PC-3 (cell line): ENCODE measurements at places on chromosomes 6 and 20. TPM values are rescaled to one million over a fixed set of nuclear protein-coding genes. Genes with fewer than 3 reads are reported as not detected.

The TRMT6 gene
- total RNA-seq: 35.4 and 44.0 TPM in 2 replicates

The TP53TG5 gene
- not detected in 2 replicates for total RNA-seq

The BPIFB2 gene
- not detected in 2 replicates for total RNA-seq

The GSTA2 gene
- not detected in 2 replicates for total RNA-seq

The TEAD3 gene
- 9.2 and 15.4 TPM in 2 replicates for total RNA-seq

The CRISP2 gene
- total RNA-seq: not detected in 2 replicates

The DLL1 gene
- total RNA-seq: 0.84 and 1.2 TPM in 2 replicates

The UNC5CL gene
- total RNA-seq: 0.58 and 1.4 TPM in 2 replicates

The HLA-DPB1 gene
- not detected in 2 replicates for total RNA-seq

DNA sequence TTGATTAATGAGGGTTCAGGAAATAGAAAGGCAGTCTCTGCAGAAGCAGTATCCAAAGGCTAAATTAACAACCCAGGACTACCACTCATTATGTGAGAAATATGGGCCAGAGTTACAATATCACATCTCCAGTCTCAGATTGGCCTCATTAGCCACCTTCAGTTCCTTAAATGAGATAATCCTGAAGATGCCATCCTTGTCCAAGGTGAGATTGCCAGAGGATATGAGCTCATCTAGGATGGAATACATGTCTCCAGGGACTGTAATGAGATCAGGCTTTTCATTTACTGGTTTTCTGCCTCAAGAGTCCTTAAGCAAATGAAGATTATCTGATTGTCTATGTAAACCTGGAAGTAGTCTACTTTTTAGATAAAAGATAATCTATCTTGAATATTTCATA, 196.3 kb downstream of the FUT9 start:
- peaks cover 7% of the 10 kb centered on the region for H3K4me1 ChIP-seq
- H3K4me3 ChIP-seq: no peak overlapping the region
- no peak for DNase-seq
- H3K27me3 ChIP-seq: no peaks in the 10 kb centered on the region
- no peaks in the 10 kb centered on the region for H3K36me3 ChIP-seq

GRCh38 chr20:49349694-49350252, 71.9 kb upstream of the ZNFX1 start:
- H3K4me1 ChIP-seq: peaks cover 17% of the 10 kb centered on the region
- no peak for DNase-seq
- no peak overlapping the region for H3K27ac ChIP-seq
- H3K36me3 ChIP-seq: no peaks in the 10 kb centered on the region
- no peaks in the 10 kb centered on the region for H3K27me3 ChIP-seq

- H3K4me3 ChIP-seq: no peak overlapping the region
- H3K4me1 ChIP-seq: no peaks in the 10 kb centered on the region
- no peak for DNase-seq
- no peak overlapping the region for H3K27ac ChIP-seq
- no peaks in the 10 kb centered on the region for H3K36me3 ChIP-seq
- peaks cover 8% of the 10 kb centered on the region for H3K27me3 ChIP-seq
These were observed 50.1 kb upstream of the SLC32A1 start for GRCh38 chr20:38674092-38674764.

DNA sequence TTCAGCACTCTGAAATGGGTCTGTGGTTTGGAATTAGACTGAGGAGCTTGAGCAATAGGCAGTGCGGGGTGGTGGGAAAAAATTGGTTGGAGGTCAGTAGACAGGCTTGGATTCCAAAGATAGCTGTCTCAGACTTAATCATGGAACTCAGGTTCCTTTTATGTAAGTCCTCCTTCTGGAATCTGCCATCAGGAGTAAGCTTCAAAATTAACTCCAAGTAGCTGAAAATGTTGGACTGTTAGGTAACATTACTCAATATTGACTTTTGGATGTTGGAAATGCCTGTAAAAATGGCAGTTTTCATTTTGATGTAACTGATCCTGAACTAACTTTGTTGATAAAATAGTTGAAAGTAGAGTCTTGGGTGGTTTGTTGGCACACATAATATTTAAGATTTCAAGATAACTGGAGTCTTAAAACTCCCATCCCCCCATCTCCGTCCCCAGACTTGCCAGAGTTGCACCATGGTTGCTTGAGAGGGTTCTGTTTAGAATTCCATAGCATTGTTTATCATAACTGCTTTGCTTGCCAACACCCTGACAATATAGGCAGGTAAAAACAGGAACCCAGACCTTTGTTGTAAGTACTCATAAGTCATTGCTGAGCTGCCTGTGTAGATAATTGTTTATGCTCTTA, 83.0 kb downstream of the PHF20 start:
- no peaks in the 10 kb centered on the region for H3K27me3 ChIP-seq
- DNase-seq: no peak
- no peak overlapping the region for H3K27ac ChIP-seq
- H3K4me1 ChIP-seq: no peaks in the 10 kb centered on the region
- H3K4me3 ChIP-seq: no peak overlapping the region

DNA sequence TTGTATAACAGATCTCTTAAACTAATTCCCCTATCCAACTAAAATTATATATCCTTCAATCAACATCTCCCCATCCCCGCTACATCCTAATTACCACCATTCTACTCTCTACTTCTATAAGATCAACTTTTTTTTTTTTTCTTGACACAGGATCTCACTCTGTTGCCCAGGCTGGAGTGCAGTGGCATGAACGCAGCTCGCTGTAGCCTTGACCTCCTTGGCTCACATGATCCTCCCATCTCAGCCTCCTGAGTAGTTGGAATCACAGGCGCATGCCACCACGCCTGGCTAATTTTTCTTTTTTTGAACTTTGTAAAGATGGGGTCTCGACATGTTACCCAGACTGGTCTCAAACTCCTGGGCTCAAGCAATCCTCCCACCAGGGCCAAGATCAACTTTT, 5.0 kb downstream of the DNAAF9 start:
- H3K27me3 ChIP-seq: no peaks in the 10 kb centered on the region
- DNase-seq: no peak
- no peaks in the 10 kb centered on the region for H3K36me3 ChIP-seq
- H3K4me3 ChIP-seq: no peak overlapping the region
- H3K4me1 ChIP-seq: 0 out of 2 replicates have a peak, but pooled peaks cover 13% of the 10 kb centered on the region
- H3K27ac ChIP-seq: no peak overlapping the region

- no peaks in the 10 kb centered on the region for H3K4me1 ChIP-seq
- no peak for DNase-seq
- H3K4me3 ChIP-seq: no peak overlapping the region
- no peaks in the 10 kb centered on the region for H3K36me3 ChIP-seq
- no peaks in the 10 kb centered on the region for H3K27me3 ChIP-seq
These were observed 238.9 kb downstream of the ERMARD start for GRCh38 chr6:169990095-169991030.

- H3K27ac ChIP-seq: no peak overlapping the region
- H3K4me1 ChIP-seq: no peaks in the 10 kb centered on the region
- no peak overlapping the region for H3K4me3 ChIP-seq
- DNase-seq: no peak
- no peaks in the 10 kb centered on the region for H3K27me3 ChIP-seq
These were observed 132.1 kb upstream of the FAM184A start for GRCh38 chr6:119210596-119210995.

DNA sequence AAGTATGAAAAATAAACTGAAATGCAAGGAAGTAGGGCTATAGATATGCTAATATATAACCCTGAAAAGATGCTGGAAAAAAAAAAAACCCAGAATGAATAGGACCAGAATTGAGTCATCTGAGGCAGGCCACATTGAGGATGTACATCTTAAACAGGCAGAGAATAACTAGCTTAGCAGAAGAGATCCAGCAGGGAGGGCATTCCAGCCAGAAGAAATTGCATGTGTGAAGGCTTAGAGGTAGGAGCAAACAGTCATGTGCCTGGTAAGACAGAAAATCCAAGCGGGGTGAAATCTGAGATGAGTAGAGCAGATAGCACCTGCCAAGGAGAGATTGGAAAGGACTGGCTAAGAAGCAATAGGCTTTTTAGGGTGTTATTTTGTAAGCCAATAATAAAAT, 2.6 kb downstream of the COL19A1 start:
- peaks cover 38% of the 10 kb centered on the region for H3K27me3 ChIP-seq
- H3K4me3 ChIP-seq: no peak overlapping the region
- no peak for DNase-seq
- H3K36me3 ChIP-seq: no peaks in the 10 kb centered on the region

DNA sequence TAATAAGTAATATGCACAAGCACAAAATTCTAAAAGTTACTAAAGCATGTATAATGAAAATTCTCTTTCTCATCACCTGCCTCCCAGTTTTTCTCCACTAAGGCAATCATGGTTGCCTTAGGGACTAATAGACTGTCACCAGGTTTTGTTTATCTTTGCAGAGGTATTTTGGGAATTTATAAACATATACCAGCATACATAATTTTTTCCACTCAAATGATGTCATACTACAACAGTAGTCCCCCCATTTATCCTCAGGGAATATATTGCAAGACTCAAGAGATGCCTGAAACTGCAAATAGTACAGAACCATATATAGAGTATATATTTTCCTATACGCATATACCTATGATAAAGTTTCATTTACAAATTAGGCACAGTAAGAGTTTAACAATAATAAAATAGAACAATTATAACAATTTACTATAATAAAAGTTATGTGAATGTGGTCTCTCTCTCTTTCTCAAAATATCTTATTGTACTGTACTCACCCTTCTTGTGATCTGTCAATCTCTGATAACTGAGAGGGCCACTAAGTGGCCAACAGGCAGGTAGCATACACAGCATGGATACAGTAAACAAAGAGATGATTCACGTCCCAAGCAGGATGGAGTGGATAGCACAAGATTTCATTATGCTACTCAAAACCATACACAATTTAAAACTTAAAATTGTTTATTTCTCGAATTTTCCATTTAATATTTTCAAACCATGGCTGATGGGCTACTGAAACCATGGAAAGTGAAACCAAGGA, 19.7 kb downstream of the RBL1 start:
- H3K36me3 ChIP-seq: peaks cover 22% of the 10 kb centered on the region
- H3K4me1 ChIP-seq: no peaks in the 10 kb centered on the region
- H3K4me3 ChIP-seq: no peak overlapping the region
- peak; percentile 10 for DNase-seq
- H3K27me3 ChIP-seq: no peaks in the 10 kb centered on the region

DNA sequence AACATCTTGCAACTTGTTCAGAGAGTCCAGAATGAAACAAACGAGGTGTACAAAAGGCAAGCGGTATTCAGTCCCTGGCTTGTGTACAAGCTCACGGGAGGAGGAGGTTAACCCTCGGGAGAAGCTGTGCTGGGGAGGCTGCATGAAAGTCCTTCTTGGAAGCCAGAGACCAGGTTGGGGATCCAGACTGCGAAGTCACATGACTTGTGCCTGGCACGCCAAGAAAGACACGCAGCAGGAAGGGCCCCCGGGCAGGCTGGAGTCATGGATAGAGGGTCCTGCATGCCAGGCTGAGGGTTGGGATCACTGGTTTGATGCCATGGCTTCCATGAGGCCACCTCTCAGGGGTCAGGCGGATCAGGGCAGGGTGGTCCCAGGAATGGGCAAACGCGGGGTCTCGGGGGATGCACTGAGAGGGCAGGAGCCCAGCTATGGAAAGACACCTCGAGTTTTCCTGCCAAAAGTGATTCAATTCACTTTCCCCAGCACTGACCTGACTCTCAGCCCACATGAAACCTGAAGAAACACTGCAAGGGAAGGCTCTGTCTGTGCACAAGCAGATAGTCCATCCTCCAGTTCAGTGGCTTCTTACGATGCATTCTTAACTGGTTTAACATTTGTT, 79.4 kb downstream of the DLL1 start:
- no peak overlapping the region for H3K4me3 ChIP-seq
- H3K27ac ChIP-seq: no peak overlapping the region
- no peak for DNase-seq
- H3K36me3 ChIP-seq: no peaks in the 10 kb centered on the region
- no peaks in the 10 kb centered on the region for H3K27me3 ChIP-seq

DNA sequence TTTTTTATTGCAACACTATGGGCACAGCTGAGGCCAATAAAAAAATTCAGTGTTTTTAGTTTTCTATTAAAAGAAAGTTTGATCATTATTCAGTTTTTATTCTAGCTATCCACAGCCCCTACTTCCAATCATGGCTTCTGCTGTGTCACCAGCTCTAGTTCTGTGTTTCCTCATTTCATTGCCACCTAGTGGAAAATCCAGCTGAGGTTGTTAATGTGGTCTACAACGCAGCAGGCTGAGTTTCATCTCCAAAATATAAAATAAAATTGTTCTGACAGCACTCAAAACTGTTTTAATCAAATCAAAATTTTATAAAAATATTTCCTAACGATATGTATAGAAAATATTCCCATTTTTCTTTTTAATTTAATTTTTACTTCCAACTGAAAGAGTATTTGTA, 13.6 kb downstream of the COL9A1 start:
- no peaks in the 10 kb centered on the region for H3K36me3 ChIP-seq
- H3K4me1 ChIP-seq: no peaks in the 10 kb centered on the region
- no peak overlapping the region for H3K4me3 ChIP-seq
- H3K27me3 ChIP-seq: peaks cover 14% of the 10 kb centered on the region; the same call in 1 of the 2 replicates

GRCh38 chr6:159104163-159104925, 59.6 kb upstream of the TAGAP start:
- peak; percentile 69 for DNase-seq
- H3K36me3 ChIP-seq: no peaks in the 10 kb centered on the region
- H3K27me3 ChIP-seq: no peaks in the 10 kb centered on the region
- H3K4me1 ChIP-seq: no peaks in the 10 kb centered on the region
- H3K4me3 ChIP-seq: no peak overlapping the region

GRCh38 chr20:37777012-37777950, 83.5 kb downstream of the CTNNBL1 start:
- no peak for DNase-seq
- H3K27me3 ChIP-seq: no peaks in the 10 kb centered on the region
- H3K27ac ChIP-seq: no peak overlapping the region

- DNase-seq: no peak
- H3K36me3 ChIP-seq: no peaks in the 10 kb centered on the region
- no peak overlapping the region for H3K27ac ChIP-seq
- H3K4me3 ChIP-seq: no peak overlapping the region
- peaks cover 6% of the 10 kb centered on the region for H3K4me1 ChIP-seq
These were observed 101.4 kb downstream of the LRRC1 start for GRCh38 chr6:53896196-53896595.

DNA sequence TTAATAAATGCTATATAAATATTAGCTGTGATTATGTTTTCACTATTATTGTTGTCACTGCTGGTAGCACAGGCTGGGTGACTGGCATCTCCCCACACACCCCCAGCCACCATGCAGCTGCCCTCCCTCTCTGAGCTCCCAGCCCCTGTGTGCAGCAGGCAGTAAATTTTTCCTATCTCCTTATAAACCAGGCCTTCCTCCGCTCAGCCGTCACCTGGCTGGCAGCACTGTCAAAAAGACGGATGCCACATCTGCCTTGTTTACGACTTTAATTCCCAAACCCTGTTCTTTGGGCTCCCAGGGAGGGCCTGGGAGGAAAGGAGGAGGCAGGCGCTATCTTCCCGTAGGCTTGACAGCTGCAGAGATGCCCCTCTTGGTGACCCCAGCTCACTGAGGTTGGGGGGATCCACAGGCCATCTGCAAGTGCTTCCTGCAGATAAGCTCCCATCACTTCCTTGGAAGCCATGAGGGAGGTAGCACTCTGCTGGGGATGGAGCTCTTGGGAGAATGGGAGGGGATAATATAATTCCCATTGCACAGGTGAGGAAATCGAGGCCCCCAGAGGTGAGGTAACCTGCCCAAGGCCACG, 94.5 kb downstream of the GRM4 start:
- no peak overlapping the region for H3K27ac ChIP-seq
- H3K27me3 ChIP-seq: peaks cover 6% of the 10 kb centered on the region; the same call in 1 of the 2 replicates
- DNase-seq: no peak
- peaks cover 16% of the 10 kb centered on the region for H3K4me1 ChIP-seq
- H3K4me3 ChIP-seq: no peak overlapping the region
